Stimulated activated CD8-positive, alpha-beta memory T cell treated with anti-CD3 and anti-CD28 coated beads, Interleukin-4, amount 100 ng/mL, for 1 hour (primary cell): ENCODE measurements at places on chromosomes 16 and 17.

DNA sequence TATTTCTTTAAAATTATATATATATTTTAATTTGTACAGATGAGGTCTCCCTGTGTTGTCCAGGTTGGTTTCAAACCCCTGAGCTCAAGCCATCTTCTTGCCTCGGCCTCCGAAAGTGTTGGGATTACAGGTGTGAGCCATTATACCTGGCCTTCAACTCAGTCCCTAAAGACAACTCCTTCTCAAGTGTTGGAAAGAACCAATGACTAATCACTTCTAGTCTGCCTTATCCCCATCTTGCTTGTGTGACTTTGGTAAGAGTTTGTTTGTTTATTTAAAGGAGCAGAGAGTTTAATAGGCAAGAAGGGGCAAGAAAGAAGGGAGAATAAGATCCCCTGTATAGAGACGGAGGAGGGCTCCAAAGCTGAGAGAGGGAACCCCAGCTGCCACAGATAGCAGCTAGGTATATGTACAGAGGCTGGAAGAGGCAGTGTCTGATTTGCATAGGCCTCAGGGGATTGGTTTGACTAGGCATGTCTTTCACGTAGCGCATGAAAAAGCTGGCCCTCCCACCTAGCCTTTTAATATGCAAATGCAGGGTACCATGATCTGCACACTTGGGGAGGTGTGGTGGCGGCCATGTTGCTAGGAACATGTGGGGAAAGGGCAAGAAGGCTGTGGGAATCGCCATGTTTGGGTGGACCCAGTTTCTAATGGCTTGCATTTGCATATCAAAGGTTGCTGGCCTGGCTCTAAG lies 21.5 kb downstream of the ABCC1 start:
- DNase-seq = no peak

DNA sequence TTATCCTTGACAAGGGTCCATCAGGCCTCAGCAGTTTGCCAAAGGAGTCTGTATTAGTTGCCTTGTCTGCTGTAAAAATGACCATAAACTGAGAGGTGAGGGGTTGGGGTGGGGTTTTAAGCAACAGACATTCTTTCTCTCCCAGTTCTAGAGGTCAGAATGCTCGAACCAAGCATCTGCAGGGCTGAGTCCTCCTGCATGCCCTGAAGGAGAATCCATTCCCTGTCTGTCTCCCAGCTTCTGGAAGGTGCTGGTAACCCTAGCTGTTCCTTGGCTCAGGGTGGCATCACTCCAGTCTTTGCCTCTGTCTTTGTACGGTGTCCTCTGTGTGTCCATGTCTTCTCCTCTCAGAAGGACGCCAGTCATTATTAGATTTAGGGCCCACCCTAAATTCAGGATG lies 17.5 kb upstream of the IRF8 start:
- no peak for DNase-seq

- DNase-seq = peak; percentile 55
Observed at GRCh38 chr16:66603537-66604375, 748 bp upstream of the CMTM3 start.

GRCh38 chr17:44761932-44762810 lies 3.4 kb downstream of the ADAM11 start:
- no peak for DNase-seq
